Stimulated activated naive CD4-positive, alpha-beta T cell treated with Interleukin-2 at 50 U/mL for 16 hours (primary cell): ENCODE measurements at places on chromosomes 7 and 10.

DNA sequence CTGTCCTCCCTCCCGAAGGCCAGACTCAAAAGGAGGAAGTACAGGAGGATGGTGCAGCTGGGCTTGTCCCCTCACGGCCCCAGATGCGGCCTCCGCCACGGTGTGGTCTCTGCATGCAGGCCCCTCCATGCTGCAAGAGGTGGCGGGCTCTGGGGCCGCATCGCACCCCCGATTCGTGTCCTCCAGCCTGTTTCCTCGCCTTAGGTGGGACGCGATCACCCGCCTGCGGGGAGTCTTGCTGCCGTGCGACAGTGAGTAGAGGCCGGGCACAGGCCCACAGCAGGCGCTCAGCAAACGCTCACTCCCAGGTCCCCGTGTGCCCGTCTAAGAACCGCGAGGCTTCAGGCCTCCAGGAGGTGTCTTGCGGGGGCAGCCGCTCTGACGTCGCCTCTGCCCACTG is 13.9 kb upstream of the FAM20C start:
- no peak for DNase-seq

GRCh38 chr10:75647675-75648074 is 216.3 kb downstream of the LRMDA start:
- no peak for DNase-seq

DNA sequence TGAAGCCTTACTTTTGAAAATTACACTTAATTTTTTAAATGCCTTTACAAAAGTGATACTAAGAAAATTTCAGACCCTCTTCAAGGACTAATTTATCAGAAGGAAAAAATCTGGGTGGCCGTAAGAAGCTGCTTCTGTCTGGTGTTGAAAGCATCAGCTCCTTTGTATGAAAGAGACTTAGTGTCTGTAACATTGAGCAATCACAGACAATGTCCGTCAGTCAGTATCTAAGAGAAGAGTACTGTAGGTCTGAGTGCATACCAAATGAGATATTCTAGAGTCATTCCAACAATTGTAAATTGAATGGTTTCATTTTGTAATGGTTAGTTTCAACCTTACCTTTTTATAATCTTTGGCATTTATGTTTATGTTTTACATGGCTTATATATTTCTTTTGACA is 11.1 kb upstream of the MDFIC start:
- DNase-seq, result no peak

DNA sequence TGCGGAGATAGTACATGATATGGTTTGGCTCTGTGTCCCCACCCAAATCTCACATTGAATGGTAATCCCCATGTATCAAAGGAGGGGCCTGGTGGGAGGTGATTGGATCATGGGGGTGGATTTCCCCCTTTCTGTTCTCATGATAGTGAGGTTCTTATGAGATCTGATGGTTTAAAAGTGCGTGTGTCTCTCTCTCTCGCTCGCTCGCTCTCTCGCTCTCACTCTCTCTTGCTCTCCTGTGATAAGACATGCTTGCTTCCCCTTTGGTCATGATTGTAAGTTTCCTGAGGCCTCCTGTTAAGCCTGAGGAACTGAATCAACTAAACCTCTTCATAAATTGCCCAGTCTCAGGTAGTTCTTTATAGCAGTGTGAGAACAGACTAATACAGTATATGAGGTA is 171.9 kb downstream of the NSUN6 start:
- no peak for DNase-seq

GRCh38 chr10:88100281-88100680 is 236.9 kb downstream of the PTEN start:
- no peak for DNase-seq

GRCh38 chr10:124493214-124493882 is 31.7 kb downstream of the LHPP start:
- DNase-seq, result no peak

GRCh38 chr10:119313644-119314043 is 106.3 kb downstream of the GRK5 start:
- peak; percentile 53 for DNase-seq

- DNase-seq, result no peak
These were observed 88.5 kb downstream of the PRLHR start for GRCh38 chr10:118506671-118507590.

GRCh38 chr7:99141841-99142726 is 1.8 kb downstream of the SMURF1 start:
- peak; percentile 66 for DNase-seq

DNA sequence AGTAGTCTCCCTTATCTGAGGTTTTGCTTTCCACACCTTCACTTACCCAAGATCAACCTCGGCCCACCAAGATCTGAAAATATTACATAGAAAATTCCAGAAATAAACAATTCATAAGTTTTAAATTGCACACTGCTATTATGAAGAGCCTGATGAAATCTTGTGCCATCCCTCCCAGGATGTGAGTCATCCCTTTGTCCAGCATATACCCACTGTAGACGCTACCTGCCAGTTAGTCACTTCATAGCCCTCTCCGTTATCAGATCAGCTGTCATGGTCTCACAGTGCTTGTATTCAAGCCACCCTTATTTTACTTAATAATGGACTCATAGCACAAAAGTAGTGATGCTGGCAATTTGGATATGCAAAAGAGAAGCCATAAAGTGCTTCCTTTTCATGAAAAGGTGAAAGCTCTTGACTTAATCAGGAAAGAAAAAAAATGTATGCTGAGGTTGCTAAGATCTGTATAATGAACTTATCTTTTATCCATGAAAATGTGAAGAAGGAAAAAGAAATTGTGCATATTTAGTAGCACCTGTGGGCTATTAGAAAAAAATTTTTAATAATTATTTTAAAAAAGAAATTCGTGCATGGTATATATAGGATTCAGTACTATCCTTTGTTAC is 9.8 kb upstream of the MRPS16 start:
- DNase-seq, result no peak

GRCh38 chr7:13047061-13047460 is 359.6 kb downstream of the ARL4A start:
- no peak for DNase-seq

DNA sequence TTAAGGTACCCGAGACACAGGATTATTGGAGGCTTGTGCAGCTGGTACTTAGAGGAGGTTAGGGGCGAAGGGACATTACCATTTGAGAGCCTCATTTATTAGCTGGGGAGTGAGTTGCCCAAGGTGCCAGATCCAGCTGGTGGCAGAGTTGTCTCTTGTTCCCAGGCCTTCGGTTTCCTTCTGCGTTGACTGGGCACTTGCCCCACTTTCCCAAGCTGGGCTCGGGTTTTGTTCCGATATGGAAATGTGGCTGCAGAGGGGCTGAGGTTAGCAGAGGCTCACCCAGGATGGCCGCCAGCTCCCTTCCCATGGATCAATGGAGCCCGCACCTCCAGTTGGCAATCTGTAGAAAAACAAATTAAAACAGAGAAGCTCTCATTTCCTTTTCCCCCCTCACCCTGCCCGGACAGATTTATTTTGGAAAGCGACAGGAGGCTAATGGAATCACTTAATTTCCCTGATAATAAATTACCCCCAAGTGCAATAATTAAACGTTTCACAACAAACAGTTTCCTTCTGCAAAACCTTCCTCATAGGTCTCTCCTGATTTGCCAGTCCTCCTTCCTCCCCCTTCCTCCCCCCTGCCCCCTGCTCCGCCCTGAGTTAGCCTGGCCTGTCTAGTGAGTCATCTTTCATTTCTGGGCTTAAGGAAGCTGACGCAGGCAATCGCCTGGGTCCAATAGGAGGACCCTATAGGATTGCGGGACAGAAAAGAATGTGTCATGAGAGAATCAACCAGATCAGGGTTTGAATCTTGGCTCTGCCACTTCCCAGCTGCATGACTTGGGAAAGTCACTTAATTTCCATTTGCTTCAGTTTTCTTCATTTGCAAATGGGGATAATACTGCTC is 51.7 kb downstream of the ADRA2A start:
- no peak for DNase-seq

- DNase-seq, result no peak
These were observed 217.8 kb upstream of the AGK start for GRCh38 chr7:141333459-141333858.

GRCh38 chr10:74936577-74937265 is 110.3 kb downstream of the KAT6B start:
- DNase-seq, result no peak

- peak; percentile 44 for DNase-seq
These were observed at the start of gene GIMAP1 for GRCh38 chr7:150716368-150716767. GIMAP1 (plus strand) TSS chr7:150716613; CDS start chr7:150719048, 2,435 bp downstream.

DNA sequence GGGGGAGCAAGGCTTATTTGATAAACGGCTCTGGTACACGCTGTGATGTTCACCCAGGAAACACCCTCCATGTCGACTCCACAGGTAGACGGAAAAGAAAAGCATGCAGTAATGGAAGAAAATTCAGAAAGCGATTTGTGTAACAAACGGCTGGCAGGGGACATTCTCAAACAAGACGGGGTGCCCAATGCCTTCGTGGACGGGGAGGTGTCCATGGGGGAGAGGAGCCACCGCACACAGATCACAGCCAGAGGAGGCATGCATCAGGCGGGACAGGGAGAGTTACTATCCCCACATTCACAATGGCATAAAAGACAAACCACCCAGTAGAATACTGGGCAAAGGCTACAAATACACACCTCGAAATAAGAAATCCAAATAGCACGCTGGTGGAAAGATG is 20.1 kb downstream of the CNPY1 start:
- no peak for DNase-seq

- DNase-seq, result no peak
These were observed 120.1 kb downstream of the WDFY4 start for GRCh38 chr10:48804740-48805182.

GRCh38 chr10:92328993-92329392 is 38.0 kb downstream of the MARCHF5 start:
- no peak for DNase-seq

DNA sequence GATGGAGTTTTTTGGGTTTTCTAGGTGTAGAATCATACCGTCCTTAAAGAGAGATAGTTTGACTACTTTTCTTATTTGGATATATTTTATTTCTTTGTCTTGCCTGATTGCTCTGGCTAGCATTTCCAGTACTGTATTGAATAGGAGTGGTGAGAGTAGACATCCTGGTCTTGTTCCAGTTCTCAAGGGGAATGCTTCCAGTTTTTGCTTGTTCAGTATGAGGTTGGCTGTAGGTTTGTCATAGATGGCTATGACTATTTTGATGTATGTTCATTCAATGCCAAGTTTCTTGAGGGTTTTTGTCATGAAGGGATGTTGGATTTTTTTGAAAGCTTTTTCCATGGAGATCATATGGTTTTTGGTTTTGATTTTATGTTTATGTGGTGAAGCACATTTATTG is 676.9 kb downstream of the SUGCT start:
- no peak for DNase-seq

DNA sequence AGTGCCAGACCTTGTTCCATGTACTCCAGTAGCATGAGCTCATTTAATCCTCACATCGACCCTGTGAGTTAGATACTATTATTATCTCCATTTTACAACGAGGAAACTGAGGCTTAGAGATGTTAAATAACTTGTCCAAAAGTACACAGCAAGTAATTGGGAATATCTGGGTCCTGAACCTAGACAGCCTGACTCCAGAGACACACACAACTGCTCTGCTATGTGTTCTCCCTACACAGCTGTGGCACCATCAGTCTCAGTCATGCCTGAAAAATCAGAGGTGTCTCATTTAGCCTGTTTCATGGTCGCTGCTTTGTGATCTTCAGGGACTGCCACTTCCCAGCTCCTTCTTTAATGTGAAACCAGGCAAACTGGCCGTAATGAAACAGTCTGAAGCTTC is 56.5 kb downstream of the COL1A2 start:
- DNase-seq, result no peak

GRCh38 chr7:35801392-35802101 is 690 bp downstream of the SEPTIN7 start:
- DNase-seq, result peak; percentile 73

DNA sequence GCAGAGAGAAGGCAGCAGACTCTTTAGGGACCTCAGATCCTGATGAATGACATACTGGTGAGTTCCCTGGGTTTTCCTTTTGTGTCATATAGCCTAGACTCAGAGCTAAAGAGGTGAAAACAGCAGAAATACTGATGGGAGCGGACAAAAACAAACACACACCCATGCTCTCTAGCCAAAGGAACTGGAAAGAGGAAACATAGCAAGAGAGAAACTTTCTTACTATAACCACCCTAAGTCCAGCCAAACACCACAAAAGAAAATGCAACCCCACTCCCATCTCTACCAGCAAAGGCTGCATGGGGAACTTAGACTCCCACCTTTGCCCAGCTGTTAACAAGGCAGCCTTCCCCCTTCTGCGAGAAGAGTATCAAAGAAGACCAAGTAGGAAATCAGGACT is 16.3 kb downstream of the GSAP start:
- no peak for DNase-seq

DNA sequence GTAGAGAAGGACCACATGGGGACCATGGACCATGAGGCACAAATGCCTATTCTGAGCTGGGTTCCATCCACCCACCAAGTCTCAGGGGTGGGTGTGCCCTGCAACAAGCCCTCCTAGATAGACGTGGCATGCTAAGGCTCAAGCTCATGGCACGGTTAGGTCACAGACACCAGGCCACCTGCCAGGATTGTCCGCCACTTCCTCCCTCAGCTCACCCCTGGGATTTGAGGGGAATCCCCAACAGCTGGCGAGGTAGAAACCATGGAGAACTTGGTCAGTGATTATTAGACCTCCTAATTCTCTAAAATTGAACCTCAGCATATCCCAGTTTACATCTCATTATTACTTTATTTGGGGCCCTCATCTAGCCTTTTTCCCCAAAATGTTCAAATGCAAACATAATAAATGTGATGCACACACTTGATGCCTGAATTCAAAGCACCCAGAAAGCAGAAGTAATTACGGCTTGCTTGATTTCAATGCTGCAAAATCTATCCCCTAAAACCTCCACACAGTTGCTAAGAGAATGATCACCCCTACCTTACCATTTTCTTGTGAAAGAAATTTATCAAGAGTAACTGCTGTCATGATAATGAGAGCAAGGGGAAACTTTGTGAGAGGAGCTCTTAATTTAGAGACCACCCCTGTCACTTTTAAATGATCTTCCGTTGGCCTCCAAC is 366.6 kb upstream of the PFKP start:
- DNase-seq, result no peak

DNA sequence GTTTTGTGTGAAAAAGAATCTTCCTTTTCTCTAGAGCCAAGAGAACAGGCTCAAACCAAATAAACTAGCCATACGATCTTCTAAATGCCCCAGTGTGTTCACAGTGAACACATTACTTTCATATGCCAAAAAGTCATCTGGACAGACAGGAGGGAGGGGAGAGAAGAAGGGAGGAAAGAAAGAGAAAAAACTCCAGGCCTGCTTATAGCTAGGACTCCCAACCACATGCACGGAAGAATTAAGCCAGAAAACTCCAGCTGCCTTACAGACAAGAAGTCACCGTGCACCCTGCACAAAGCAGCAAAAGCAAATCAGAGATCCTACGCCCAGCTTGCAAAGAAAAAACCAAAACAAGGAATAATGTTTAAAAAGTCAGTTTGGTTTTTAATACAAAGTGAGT is 34.3 kb downstream of the SNX8 start:
- no peak for DNase-seq

GRCh38 chr7:78792006-78792405 is 661.5 kb downstream of the MAGI2 start:
- DNase-seq, result no peak

GRCh38 chr7:140726281-140726680 is 29.8 kb downstream of the NDUFB2 start:
- no peak for DNase-seq

- DNase-seq, result no peak
These were observed 64.9 kb downstream of the NPTX2 start for GRCh38 chr7:98681951-98682350.
